Stimulated activated CD8-positive, alpha-beta memory T cell treated with anti-CD3 and anti-CD28 coated beads, Interleukin-4, amount 100 ng/mL, for 48 hours (primary cell): ENCODE measurements at places on chromosomes 2 and 18.

DNA sequence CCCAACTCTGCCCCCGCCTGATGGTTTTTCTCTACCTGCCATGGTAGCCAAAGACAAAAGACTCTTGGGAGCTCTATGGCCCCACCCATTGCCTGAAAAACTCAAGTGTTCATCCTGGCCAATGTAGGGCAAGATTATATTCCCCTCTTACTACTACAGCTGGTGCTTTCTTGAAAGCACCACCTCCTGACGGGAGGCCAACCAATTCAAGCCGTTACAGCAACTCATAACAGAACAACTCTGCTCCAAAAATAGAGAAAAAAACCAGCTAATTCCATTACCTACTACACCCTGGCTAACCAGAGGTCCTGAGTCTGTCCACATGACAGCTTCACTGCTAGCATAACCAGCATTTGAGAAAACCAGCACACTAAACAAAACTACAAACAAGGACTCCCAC is 127.5 kb upstream of the GAREM1 start:
- DNase-seq = no peak

DNA sequence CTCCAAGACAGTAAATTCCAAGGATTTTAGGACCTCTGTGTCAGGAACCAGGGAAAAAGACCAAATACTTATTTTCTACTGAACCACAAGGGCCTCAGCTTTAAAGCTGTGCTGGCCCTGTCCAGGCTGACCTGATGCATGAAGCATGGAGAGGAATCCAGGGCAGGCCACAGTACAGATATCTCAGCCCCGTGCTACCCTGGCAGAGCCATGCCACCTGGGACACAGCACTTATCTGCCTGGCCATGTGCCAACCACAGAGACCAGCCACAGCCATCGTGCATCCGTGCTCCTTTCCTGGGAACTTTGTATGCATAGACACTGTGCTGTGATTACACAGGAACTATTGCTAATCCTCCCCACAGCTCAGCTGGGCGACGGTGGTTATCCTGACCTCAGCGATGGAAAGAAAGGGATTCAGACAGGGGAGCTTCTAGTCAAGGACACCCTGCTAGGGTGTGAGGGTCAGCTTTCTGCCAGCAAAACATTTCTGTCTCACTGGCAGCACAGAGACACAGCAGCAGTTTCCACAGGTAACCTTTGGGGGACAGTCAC is 687.4 kb upstream of the ID2 start:
- no peak for DNase-seq

DNA sequence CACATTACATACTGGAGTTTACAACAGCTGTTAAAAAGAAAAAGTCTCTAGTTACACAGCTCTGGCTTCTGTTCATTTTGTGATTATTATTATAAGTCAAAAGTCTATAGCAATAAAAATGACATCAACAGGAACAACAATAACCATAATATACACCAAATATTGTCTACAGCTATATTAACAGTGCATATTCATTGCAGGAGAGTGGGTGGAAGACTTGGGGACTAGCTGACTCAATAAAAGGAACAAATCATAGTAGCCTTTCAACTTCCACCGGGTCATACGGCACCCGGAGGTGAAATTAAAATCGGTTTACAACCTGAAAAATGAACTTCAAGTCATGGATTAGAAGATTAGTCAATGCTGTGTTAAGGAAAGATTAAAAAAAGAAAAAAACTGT is 642.1 kb downstream of the SATB2 start:
- DNase-seq = no peak

GRCh38 chr2:109435066-109435690 is 178.6 kb downstream of the SEPTIN10 start:
- DNase-seq = no peak

GRCh38 chr2:75317802-75318201 is 118.5 kb upstream of the TACR1 start:
- no peak for DNase-seq

DNA sequence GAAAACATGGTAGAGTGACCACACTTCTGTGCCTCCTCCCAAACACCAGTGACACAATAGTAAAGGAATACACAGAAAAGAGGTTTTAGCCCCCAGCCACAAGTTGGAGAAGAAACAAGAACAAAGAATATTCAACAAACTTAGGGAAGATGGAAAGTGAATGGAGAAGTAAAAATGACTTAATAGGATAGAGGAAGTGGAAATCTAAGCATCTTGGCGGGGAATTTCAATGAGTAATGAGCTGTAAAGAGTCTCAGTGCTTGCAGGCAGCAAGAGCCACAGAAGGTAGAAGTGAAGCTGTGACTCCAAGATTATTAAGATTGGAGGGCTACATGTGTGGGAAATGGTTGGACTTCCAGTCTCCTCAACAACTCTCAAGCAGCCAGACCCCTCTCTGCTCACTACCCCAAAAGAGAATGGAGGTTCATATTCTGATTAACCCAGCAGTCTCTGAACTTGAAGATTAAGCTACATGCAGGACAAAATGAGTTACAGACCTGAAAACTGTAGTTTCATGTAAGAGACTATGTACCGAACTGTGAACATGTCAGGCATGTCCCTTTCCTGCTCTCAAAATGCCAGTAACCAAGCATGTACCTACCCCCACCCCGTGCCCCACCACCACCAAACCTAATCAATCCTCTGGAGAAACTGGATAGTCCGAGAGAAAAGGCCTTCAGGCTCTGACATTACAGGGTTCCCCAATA is 16.9 kb upstream of the HNRNPLL start:
- no peak for DNase-seq

DNA sequence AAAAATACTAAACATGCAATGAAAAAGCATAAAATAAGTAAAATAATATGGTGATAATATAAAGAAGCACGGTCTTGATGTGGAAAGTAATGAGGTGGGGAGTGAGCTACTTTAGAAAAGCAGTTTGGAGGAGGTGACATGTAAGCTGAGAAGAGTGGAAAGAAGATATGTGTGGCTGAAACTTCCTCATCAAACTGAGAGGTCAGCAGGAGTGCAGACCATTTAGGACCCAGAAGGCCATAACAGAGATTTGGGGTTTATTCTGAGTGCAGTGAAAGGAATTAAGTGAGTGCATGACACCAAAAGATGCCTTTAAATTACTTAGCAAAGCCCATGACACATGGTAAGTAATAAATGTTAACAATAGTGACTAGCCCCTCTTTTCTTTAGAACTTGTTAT is 24.4 kb upstream of the TMEM182 start:
- no peak for DNase-seq

DNA sequence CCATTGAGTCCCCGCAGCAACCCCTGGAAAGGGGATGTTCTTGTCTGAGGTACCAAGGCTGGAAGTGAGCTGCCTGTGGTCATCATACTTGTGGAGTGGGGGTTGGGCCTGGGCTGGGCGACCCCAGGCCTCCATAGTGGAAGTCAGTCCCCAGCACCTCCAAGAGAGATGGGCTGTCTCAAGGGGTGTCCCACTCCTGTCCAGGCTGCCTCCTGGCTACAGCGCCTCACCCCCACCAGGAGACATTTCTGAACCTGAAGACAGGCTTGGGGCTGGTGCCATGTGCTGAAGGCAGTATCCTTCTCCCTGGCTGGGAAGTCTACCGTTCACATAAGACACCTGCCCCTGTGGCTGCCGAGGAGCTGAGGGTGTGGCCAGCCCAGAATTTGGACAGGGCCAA is 28.9 kb downstream of the INHBB start:
- no peak for DNase-seq

- DNase-seq = no peak
Measured at GRCh38 chr2:49465157-49465831, 311.0 kb upstream of the FSHR start.

- no peak for DNase-seq
Measured at GRCh38 chr18:44341759-44342158, 338.9 kb upstream of the SETBP1 start.

DNA sequence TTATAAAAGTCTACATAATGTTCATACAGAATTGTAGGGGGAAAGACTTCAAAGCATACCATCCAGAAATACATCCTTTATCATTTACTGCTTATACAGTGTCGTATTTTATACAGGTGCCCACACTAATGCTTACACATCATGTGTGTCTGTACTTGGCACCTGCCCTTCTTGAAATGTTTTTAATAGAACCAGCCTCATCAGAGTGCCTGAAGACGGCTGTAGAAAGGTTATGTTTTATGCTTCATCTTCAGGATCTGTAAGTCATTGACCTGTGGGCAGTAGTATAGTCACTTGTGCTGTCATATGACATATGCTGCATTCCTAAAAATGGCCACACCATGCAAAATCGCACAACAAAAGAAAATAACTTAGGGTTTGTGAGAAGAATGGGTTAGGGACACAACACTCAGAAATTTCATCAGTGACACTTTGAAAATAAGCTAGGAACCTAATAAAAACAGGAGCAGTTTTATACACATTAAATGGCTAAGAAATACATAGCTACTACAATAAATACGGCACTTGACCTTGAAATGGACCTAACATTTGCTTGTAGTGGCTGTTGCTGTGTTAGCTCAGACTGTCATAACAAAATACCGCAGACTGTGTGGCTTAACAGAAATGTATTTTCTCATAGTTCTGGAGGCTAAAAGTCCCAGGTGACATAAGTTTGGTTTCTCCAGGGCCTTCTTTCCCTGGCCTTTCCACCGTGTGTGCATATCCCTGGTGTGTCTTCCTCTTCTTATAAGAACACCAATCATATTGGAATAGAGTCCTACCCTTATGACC is 112.6 kb downstream of the CERS6 start:
- no peak for DNase-seq

DNA sequence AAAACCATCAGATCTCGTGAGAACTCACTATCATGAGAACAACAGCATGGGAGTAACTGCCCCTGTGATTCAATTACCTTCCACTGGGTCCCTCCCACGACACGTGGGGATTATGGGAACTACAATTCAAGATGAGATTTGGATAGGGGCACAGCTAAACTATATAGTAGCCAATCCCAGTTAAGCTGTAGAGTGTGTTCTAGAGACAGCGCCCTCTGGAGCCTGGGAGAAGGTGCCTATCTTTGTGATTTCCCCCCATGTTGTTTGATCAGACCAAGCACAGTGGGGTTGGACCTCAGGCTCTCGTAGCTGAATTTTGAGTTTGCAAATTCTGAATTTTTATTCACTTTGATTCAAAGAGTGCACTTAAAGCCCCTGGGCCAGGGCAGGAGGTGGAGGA is 108.2 kb upstream of the TWIST2 start:
- no peak for DNase-seq

DNA sequence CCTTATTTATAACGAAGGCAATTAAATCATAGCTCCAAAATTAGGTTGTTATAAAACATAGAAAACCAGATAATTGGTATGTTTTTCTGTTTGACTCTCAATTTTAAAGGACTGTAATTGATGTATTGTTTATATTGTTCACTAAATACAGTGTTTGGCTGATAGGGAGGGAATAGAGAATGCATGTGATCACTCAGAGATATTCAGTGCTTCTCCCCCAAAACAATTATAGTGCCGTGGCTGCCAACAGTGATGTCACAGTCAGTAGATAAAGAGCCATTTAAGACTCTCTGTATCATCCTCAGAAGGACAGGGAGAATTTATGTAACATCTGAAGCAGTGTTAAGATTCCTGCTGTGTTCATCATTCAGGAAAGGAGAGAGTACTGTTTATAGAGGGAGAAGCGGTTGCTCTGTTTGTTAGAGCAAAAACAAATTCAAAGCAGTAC is 69.6 kb downstream of the PHLPP1 start:
- DNase-seq = no peak

GRCh38 chr18:9103376-9103873 is 926 bp downstream of the NDUFV2 start:
- no peak for DNase-seq

DNA sequence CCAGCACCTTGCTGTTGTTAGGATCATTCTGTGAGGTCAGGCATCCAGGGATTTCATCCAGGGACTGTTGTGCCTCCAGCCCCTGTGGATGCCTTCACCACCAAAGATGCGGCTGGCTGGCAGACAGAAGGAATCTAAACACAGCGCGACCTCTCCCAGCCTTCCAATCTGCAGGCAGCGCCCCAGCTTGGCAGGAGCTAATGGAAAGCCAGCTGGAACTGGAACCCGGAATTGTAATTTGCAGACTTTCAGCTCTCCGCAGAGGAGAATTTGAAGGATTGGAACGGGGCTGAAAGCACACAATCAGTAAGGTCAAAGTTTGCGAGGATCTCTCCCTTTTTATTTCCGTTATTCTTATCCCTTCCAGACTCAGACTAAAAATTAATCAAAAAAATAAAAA is 127.8 kb downstream of the TRIB2 start:
- DNase-seq = no peak

DNA sequence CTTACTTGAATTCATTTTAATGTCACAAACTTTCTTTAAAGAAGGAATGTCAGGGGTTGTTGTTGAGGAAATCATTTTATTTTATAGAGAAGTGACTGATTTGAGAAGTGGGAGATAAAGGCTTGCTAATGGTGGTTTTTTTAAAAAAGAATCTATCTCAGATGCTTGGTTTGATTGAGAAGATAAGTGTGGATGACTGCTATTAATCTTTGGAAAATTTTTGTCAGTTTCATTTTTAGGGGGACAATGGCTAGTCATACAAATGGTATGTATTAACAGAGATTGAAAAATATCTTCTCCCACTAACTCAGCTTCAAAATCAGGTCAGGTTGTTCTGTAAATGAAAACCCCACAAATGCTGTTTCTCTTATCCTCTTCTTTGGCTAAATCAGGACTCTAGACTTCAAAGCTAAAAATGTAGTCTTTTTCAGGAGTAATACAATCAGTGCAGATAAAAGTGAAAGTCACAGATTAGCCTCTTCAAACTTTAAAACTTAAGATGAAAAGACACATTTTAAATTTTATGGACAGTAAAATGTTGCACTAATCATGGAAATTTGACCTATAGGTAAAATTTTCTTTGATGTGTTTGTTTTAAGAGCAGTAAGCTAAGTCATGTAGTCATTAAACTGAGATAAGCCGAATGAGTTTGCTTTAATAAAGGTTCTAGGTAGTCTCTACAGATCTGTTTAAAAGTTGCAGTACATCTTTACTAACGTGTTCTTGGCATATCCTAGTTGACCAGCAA is 674.2 kb upstream of the VRK2 start:
- DNase-seq = no peak

DNA sequence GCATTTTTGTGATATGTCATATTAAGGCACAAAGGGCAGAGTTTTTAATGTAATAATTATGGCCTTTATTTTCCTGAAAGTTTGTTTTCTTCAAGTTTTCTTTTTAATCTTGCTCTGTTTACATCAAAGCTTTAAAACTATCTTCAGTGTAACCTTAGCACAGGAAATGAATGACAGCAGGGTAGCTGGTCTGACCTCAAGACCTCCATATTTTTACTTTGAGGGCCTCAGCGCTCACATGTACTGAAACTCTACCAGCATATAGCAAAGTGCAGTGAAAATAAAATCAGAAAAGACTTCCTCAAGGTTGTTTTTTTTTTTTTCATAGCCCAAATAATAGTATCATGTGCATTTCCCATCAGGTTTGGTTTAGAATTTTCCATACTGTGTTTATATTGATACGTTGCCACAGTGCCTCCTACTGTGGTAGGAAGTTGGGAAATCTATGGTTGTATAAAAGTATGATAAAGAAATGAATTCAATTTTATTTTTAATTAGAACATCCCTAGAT is 163.4 kb downstream of the UBE2E3 start:
- DNase-seq = no peak
